GM12891 (cell line): ENCODE measurements at places on chromosomes 4 and X.

DNA sequence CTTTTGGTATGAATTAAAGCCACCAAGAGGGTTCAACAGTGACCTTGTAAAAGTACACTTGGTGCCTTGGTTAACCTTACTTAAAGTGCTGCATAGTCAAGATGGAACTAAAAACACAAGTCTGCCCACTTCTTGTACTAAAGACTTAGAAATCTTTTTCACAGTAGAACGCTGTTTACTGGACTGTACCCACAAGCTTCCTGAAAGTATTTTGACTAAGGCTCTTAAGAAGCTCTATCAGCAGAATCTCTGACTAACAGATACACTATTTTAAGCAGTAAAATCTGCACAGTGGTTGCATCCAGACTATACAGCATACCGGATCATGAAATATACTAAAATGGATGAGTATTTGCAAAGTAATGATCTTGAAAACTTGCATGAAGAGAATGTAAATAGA lies 7.2 kb downstream of the RAB28 start:
- DNase-seq, result no peak

DNA sequence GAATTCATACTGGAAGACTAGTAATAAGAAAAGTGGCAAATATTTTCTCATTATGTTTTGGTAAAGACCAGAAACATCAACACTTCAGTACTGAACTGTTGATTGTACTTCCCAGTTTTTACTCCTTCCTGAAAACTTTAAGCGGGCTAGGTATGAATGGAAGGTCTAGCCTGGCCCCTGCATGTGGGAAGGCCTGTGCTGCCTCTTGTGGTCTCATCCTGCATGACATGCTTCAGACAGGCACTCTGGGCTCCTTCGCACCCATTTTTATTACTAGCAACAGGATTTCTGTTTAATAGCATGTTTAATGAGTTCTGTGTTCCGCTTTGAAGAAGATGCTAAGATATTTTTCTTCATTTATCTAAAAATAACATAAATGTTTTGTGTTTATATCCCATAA lies 279.1 kb downstream of the ANK2 start:
- DNase-seq, result no peak

GRCh38 chr4:54942721-54943120 lies 182.7 kb downstream of the KDR start:
- DNase-seq, result no peak

- DNase-seq, result no peak
Observed at GRCh38 chrX:153802513-153803045, 8.1 kb downstream of the SSR4 start.

DNA sequence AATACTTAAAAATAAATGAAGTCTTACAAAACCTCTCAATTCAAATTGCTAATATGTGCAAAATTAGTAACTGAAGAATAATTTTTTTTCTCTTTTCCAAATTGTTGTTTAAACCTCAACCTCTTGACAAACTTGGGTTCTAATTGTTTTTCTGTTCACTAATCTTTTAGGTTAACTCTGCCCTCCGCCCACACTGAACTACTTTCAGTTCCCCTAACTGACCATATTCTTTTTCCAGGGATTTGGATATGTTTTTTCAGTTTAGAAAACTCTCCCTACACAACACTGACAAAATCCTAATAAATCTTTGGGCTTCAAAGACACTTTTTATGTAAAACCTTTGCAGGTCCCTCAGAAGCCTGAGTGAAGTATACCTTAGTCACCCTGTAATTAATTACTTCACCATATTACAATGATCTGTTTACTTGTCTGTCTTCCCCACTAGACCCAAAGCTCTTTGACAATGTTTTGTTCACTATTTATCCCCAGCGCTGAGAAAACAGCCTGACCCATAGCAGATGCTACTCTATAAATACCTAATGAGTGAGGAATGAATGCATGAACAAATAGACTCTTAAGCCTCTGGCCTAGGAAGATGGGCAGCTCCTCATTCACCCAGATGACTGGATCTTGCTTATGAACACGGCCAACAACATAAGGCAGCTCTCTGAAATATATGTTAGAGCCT lies 134.9 kb downstream of the MAML3 start:
- DNase-seq, result no peak

DNA sequence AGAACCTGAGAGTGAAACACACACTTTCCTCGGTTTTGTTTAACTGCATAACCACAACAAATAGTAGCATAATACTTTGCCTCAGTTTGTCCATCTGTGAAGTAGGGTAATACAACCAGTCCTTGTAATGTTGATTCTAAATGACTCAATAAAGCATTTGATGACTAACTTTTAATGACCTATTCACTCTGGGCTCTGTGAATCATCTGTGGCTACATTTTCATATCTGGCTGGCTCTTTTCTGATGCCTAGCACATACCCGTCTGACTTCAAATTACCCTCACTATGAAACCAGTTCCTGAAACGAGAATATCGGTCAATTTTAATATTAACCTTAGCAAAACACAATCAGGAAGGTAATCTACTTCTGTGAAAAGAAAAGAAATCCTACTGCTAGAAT lies 151.0 kb downstream of the SH2D1A start:
- no peak for DNase-seq

GRCh38 chr4:128220286-128221235 lies 67.1 kb downstream of the PGRMC2 start:
- DNase-seq, result peak; percentile 5

GRCh38 chrX:15606136-15606535 lies 5.4 kb upstream of the ACE2 start:
- DNase-seq, result no peak

- DNase-seq, result no peak
Observed at GRCh38 chrX:3141031-3141430, 99.8 kb downstream of the ARSF start.

DNA sequence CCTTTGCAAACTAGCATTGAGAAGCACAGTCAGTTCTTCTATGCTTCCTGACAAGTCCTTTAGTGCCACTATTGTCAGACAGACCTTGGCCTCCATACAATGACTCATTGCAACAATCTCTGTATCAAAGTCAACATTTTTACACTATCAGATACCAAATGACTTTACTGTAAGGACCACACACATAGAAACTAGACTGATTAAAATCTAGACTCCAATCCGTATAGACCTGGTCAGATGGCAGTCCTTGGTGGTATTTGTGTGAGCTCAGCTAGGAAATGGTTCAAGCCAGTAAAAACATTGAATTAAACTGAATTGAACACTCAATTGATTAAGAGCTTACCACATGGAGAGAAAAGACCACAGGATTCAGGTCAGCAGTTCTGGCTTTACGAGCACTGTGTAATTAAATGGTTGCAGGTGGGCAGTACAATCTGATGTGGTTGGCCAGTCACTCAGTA lies 549.8 kb upstream of the LCORL start:
- DNase-seq, result no peak

- no peak for DNase-seq
Observed at GRCh38 chr4:8033829-8034528, 94.3 kb upstream of the AFAP1 start.

DNA sequence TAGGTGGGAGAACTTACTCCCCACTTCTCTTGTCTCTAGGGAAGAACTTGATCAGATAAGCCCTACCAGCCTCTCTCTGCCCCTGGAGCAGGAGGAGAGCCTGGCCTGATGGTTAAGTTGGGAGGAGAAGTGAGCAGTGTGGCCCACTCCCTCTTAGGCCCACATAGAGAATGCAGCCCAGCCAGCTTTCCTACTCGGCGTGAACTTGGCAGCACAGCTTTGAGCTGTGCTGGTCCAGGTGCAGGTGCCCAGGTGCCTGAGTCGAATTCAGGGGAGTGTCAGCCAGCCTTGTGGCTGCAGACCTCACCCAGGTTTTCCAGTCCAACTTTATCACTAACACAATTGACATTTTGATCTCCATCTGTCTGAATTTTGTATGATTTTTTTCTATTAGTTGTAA lies 77.6 kb upstream of the PAQR3 start:
- no peak for DNase-seq

- peak; percentile 17 for DNase-seq
Observed at GRCh38 chr4:182916483-182917181, 554 bp downstream of the DCTD start.

DNA sequence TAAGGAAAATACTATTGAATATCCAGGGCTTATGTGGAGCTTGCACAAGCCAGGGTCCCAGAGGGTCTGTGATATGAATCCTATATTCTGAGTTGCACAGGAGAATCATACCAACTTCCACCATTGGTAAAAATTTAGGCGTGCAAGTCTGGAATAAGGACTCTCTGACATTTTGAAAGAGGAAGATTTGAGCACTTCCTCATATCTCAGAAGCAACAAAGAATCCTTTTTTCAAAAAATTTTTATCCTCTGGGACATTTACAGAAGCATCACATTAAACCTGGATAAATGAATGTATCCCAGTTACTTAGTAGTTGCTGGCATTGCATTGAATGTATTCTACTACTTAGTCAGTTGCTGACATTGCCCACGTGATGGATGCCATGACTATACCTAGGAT lies 24.2 kb upstream of the CAMK2D start:
- DNase-seq, result no peak

DNA sequence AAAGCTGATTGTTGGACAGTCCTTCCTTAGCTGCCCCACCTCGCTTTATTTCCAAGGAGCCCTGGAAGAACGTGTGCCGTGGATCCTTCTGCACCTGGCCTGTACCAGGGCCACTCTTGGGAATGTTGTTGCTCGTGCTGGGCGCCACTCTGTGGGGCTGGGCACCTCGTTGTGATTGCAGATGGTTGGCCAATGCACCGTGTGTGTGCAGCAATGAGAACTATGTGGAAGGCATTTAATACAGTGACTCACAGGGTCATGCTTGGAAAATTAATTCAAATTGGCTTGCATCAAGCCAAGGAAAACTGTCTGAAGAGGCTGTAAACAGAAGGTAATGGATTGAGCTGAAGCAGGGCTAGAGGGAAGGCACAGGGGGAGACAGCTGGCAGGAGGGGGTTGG lies 37.0 kb upstream of the CD99L2 start:
- DNase-seq, result no peak

GRCh38 chr4:8914461-8915171 lies 43.0 kb upstream of the HMX1 start:
- peak; percentile 3 for DNase-seq

GRCh38 chr4:184198190-184198589 lies 19.5 kb downstream of the ENPP6 start:
- DNase-seq, result no peak

GRCh38 chr4:139892973-139893736 lies 227.5 kb downstream of the MGST2 start:
- no peak for DNase-seq

- no peak for DNase-seq
Observed at GRCh38 chr4:118682928-118683327, 2.3 kb upstream of the METTL14 start.

DNA sequence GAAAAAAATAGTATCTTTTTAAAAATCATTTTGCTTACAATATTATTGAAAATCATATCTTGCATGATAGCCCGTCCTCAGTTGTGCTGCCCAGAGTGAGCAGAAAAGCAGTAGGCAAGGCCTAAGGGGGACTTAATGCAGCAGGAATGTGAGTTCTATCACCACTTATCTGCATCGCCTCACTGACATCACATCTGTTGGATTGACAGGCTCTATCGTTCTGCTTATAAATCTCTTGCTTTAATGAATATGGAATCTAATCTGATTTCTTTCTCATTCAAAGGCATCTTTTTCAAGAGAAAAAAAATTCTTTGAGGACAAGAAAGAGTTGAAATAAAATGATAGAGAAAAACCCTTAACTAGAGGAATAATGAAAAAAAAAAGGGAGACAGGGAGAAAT lies 249.9 kb downstream of the PAPSS1 start:
- no peak for DNase-seq
